ENCODE measurements at places on chromosomes 1 and 21.

DNA sequence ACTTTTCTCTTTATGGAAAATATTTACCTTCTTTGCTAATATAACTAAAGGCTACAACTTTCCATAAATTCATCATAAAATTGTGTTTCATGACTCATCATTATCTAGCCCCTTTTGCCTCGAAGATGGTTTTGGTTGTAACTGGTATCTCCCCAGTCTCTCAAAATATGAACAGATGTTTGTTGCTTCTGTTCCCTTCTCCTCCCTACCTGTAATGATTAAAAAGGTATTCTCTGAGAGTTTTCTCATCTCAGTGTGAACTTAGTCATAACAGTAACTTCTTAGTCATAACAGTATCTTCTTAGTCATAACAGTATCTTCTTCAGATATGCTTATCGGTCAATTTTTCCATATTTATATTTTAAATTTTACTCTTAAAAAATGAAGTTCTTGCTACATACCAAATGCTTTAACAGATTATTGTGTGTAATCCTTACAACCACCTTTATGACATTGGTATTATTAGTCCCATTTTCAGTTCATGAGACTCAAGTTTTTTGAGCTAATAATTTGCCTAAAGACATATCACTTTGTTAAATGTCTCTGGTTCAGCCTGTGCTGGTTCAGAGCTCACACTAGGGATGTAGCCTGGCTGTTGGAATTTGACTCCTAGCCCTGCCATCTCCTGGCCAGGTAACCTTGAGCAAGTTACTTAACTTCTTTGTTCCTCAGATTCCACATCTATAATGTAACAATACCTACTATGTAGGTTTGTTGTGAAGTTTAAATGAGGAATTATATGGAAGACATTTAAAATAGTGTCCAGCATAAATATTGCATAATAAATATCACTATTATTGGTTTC lies 32.6 kb downstream of the ATP1B1 start:
- DNase-seq: no peak

- no peak for DNase-seq
These were observed 1327.9 kb downstream of the BRINP3 start for GRCh38 chr1:189149547-189150375.

DNA sequence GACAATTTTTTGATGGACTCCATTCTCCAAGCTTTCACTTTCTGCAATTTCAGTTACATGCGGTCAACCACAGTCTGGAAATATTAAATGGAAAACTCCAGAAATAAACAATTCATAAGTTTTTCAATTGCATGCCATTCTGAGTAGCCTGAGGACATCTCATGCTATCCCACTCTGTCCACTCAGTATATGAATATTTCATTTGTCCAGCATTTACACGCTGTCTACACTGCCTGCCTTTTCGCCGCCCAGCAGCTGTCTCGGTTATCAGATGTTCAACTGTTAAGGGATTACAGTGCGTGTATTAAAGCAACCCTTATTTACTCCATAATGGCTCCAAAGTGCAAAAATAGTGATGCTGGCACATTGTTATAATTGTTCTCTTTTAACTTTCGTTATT lies 116.3 kb downstream of the ADSS2 start:
- DNase-seq: no peak

DNA sequence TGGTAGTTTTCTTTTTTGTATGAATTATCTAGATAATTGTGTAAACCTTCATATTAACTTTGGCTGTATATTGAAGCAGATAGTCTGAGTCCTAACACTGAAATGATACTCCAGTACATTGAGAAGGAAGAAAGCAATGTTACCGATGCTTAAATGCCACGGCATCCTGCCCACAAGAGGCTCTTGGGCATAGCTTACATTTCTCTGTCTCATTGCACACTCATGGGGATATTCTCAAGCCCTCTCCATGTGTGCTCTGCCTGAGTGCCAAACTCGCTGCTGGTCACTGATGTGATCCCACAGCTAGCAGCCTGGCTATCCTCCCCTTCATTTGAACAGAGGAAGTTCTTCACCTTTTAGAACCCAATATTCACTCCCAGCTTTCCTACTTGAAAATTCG lies 179.4 kb downstream of the TGFB2 start:
- DNase-seq: no peak

- peak; percentile 42 for DNase-seq
These were observed 46.4 kb upstream of the NBL1 start for GRCh38 chr1:19597496-19598309.

DNA sequence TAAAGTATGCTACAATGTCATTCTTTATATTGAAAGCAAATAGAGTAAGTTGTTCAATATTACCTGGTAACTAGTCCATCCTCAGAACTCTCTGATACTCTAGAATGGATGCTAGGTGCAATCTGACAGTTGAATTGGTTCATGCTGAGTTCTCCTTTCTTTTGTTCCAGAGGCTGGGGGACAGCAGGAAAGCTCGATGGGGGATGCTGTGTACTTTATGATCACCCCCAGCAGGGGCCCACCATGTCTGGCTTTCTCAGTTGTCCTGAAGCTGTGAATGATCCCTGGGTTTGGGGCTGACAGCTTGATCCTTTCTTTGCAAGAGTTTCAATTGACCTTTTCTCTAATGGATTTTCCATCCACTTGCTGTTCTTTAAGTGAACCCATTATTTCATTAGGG lies 22.5 kb downstream of the FMN2 start:
- DNase-seq: no peak

DNA sequence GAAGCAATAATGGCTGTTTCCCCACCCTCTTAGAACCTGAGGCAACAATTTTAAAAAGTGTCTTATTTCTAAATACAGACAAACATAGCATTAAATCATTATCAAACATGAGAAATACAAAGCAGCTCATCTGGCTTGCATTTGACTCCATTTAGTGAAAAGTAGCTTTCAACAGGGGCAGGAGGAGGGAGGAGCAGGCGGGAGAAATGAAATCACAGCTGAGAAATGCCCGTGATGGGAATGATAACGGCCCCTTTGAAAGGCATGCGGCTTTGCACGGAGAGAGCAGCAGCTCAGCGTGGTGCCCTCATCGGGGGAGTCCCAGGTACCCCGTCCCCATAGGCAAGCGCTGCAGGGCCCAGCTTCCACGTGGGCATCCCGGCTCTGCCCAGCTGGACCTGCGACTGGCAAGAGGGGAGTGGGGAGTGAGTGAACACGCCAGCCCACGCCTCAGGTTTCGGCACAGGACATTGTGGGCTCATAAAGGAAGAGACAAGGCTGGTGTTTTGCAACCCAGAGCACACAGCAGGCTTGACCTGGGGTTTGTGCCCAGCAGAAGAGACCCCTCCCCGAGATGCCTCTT lies 134.6 kb downstream of the NPHP4 start:
- DNase-seq: no peak

GRCh38 chr21:42456457-42456856 lies 39.6 kb downstream of the RSPH1 start:
- DNase-seq: peak; percentile 45

GRCh38 chr1:55213885-55214211 lies 1.3 kb downstream of the USP24 start:
- no peak for DNase-seq

GRCh38 chr1:90614872-90615271 lies 102.2 kb downstream of the BARHL2 start:
- DNase-seq: no peak

DNA sequence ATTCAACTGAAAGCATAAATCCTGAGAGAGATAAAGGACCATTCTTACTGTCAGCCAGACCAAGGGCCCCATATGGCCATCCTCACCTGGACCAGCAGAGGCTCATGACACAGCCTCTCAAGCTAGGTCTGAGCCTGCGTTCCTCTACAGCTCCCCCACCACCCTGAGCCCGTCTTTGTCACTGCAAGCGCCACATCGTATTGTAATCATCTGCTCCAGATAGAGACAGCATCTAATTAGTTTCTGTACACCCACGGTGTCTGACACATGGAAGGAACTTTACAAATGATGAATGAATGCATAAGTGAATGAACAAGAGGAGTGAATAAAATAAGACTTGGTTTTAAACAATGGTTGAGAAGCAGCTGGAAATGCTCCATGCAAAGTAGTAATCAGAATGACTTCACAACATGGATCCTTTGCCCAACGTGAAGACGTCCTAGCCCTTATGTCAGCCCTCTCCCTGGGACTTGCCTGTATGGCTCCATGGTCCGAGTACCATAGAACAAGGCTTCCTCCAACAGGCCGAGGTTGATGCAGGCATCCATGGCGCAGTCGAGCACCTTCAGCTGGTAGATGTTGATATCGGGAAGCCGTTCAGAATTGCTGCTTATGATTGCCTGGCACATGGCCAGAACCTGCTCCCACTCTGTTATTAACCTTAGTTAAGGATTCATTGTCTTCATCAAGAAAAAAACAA lies 648.9 kb downstream of the SMYD3 start:
- no peak for DNase-seq
